ENCODE measurements at places on chromosomes 4 and X.

DNA sequence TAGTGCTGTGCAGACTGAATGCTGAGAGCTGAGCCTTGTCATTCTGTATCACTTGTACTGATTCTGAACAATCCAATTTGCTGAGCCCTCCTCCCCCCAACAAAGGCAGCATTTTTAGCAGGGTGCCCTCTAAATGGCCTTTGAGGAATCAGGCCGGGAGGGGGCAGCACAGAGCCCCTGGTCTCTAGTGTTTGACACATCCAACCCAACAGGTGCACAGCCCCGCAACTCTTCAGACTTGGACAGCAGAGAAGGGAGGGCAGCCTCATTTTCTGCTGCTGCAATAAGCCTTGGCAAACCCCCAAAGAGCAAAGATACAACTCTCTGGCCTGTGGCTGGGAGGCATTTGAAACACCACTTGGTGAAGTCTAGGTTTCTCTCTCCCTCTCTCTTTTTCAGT lies 3.4 kb downstream of the ATP1B4 start:
- no peak for DNase-seq

- DNase-seq: no peak
Measured at GRCh38 chr4:184282251-184282713, 64.6 kb upstream of the ENPP6 start.

GRCh38 chr4:1234811-1235292 lies 14.1 kb downstream of the CTBP1 start:
- no peak for DNase-seq

GRCh38 chrX:69431420-69431819 lies 72.7 kb upstream of the NALF2 start:
- DNase-seq: no peak

GRCh38 chr4:106266201-106266600 lies 49.8 kb downstream of the TBCK start:
- DNase-seq: peak; percentile 42

DNA sequence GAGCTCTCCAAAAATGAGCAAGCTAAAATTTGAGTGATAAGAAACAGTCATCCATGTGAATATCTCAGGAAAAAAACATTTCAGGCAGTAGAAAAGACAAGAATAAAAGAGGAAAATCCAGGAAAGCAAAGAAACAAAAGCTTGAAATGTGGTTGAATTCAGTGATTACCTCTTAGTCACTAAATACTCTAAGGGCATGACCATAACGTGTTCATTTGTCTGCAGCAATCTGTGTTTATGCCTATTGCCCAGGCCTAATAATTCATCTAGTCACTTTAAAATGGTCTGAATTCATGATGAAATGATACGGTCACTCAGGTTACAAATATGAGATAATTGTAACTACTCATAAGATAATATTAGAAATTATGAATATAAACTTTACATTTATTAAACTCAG lies 837.9 kb downstream of the STPG2 start:
- no peak for DNase-seq

GRCh38 chrX:107755721-107756120 lies 19.9 kb downstream of the TSC22D3 start:
- DNase-seq: no peak

DNA sequence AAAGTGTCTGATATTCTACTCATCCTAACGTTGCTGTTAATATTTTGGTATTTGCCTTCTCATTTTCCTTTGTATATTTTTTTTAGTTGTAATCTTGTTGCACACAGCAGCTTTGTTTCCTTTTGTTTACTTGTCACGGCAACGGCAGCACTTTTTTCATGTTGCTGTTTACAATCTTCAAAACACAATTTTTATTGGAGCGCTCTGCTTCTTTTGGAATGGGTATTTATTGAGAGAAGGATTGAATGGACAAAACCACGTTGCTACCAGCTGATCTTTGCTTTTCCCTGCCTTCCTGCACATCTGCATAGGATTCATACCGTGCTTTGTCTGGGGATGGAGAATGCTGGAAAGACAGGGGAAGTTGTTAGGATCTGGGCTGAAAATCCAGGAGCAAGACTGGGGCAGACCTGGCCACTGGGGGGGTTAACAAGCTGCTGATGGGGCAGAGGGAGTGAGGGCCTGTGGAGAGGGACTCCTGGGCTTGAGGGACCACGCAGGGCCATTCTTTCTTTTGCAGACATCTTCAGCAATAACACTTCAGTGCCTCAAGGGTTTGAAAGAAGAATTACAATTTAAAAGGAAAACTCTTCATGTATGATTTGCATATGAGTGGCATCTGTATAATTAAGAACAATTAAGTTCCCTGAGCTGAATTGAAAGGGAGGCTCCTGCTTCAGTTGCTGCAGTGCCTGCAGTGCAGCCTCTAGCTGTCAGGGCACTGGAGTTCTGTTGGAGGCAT lies 69.8 kb downstream of the TMEM131L start:
- no peak for DNase-seq

DNA sequence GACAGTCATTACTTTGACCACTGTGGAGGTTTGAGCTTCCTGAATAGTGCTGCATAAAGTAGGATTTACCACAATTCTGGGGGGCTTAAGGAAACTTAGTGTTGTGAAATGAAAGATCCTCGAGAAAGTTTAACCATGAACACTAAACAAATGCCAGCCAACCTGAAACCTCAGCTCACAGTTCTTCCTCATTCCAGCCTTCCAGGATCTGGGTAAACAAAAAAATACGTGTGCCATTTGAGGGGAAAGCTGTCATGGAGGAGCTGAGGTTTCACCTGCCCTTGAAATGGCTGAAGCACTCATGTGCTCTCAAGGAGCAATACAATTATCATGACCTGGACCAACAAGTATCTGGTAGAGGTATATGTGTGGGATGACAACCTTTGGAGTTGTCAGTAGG lies 142.7 kb downstream of the NPNT start:
- DNase-seq: no peak

GRCh38 chr4:112502871-112503270 lies 13.1 kb downstream of the NEUROG2 start:
- no peak for DNase-seq

DNA sequence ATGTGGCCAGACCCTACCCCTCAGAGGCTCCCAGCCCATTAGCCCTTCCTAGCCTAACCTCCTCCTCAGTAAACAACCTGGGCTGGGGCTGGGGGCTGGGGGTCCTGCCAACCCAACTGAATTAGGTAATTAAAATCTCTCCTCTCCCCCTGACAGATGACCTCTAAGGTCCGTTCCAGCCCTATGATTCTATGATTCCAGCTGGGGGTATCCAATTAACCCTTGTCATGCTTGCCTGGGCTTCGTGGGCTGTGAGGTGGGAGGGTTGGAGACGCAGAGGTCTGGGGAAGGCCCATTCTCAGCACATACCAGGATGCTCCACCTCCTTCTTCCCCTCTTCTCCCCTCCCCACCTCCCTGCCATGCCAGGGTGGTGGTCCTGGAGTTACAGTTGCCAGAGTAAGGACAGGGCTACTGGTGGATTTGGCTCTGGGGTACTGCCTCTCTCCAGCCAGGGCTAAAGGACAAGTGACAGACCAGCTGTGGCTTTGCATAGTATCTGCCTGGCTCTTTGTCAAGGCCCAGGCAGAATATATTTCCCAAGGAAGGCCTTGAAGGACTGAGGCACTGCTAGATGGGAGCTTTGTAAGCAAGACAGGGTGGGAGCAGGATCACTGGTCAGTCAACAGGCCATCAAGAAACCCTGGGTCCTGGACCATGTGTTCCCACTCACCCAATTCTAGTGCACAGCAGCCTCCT lies 82.1 kb downstream of the EFNB1 start:
- no peak for DNase-seq

DNA sequence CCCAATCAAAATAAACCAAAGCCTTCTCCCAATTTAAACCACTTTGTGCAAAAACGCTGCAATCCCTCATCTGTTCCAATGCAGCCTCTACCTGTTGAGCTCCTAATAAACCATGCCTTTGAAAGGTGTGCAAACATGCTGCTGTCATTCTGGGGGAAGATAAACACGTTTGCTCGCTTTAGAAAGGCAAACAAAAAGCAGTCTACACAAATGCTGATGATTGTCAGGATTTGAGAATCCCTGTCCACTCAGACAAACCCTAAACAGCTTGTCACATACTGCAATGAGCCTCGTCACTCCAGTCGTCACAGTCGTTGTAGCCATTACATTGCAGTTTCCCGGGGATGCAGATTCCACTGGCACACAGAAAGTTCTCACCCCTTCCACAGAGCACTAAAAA lies 145.2 kb downstream of the CORIN start:
- no peak for DNase-seq

GRCh38 chr4:6476893-6477292 lies 4.5 kb upstream of the PPP2R2C start:
- no peak for DNase-seq

DNA sequence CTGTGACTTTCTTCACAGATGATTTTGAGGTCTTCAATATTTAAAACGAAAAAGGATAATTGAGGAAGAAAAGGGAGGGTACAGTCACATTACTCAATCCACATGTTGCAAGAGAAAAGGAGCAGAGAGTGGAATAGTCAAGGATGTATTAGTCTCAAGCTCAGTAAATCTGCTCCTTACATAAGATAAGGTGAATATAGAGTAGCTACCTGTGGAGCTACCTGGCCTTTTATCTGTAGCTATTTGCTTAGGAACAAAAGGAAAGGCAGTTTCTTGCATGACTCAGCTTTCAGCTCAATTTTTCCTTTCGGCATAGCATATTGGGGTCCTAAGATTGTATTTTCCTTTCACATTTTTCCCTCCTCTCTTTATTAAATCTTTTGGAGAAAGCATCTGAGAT lies 26.3 kb upstream of the ACTRT1 start:
- DNase-seq: no peak

DNA sequence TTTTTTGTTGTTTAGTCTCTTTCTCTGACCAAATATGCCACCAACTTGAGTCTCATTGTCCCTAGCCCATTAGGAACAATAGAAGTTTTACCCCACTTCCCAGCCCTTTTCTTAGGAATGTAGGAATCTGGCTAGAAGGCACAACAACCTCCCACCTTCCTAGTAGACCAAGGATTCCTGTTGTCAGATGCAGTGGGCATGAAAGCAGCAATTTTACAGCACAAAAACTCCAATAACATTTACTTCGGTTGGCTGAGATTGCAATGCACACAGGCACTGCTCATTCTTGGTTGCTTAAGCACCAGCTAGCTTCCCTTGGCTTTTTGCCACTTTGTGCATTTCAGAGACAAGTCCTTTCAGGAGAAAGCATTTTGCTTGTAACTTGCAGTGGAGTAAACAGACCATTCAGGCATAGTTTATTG lies 312.8 kb downstream of the TENM3 start:
- DNase-seq: peak; percentile 77

GRCh38 chr4:122480655-122481487 lies 24.3 kb upstream of the IL2 start:
- no peak for DNase-seq

- no peak for DNase-seq
Measured at GRCh38 chr4:126993351-126993750, 639.4 kb upstream of the INTU start.

DNA sequence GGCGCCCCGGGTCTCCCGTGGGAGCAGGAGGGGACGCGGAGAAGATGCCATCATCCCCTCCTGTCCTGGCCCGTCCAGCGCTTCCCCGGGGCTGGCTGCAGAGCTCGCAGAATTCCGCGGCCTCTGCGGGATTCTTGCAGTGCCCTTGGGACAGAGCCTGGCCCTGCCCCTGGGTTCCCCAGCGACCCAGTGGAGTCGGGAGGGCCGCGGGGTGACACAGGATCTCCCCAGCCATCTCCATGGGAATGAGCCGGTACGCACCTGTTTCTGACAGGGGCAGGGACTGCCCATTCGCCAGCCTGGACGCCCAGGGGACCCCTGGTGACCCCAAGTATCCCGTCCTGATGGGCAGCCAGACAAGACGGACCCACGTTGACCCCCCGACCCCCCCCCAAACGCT lies 482 bp downstream of the FAM9C start:
- no peak for DNase-seq

DNA sequence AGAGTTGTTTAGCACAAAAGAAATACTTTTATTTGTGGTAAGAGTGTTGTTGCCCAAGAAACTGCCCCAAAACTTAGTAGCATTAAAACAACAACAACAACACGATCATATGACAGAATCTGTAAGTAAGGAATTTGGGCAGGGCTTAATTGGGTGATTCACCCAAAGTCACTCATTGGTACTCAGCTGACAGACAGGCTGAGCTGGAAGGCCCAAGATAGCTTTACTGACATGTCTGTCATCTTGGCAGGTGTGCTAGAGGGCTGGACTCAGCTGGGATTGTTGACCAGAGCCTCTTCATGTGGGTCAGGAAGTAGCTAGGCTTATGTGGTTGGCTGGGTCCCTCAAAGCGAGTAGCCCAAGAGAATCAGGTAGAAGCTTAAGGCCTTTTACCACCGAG lies 52.3 kb downstream of the KIAA0232 start:
- no peak for DNase-seq

DNA sequence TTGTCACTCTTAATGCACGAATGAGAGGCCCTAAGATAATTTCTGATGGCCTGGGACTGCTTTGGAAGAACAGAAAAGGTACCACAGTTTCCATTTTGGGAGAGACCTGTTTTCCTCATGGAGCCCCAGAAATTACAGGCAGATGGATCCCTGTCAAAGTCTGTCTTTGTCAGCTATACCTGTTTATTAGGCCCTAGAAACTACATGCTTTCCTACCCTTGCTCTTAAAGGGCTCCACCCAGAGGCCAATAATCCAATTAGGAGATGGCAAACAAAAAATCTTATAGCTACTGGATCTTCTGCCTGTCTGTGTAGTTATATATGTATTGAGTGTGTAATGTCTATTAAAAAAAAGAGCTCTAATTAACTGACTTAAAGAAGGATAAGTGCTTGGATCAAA lies 141.3 kb downstream of the NR3C2 start:
- no peak for DNase-seq

DNA sequence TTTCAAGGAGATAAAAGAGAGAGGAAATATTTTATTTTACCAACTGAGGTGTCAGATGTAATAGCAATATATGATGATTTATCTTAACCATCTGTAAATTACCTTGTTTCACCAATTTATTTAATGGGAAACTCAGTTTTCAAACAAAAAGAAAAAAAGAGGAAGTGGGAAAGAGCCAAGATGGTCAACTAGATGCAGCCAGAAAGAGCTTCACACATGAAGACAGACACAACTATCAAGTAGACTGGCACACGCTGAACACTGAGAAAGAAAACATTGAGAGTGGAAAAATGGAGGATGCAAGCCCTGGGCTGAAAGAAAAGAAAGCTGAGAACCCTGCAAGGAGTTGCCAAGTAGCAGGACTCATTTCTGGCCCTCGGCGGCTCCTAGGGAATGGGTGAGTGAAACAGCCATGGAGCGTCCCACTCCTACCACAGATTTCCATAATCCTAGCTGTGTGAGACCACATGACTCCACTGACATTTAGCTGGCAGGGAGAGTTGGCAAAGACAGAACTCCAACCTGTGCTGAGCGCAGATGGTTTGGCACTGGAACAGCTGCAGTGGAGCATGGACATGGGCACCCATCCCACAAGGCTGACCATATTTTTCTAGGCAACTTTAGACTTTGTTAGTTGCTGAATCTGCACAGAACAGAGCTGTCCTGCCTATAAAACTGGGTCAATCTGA lies 409.3 kb downstream of the FAM47B start:
- no peak for DNase-seq

DNA sequence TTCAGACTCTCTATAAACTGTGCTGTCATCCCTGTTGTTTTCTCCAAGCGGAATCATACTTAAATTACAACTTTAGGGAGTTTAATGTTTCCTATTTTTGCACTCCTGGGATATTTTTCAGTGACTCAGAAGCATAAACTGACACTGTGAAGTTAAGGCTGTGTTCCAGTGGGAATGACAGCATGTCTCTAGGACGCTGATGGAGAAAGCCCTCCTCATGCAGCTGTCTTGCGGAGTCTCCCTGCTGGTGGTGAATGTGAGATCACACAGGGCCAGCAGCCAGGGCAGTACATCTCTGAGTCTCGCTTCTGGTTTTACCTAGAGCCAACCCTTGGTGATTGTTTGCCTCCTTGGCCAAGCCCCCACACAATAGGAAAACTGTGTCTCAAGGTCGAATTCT lies 53.3 kb downstream of the NFKB1 start:
- no peak for DNase-seq
